ENCODE measurements at places on chromosomes 6 and 20. TPM values are rescaled to one million over a fixed set of nuclear protein-coding genes. Genes with fewer than 3 reads are reported as not detected.

Gene PKIB
- total RNA-seq = 29.3 TPM

DNA sequence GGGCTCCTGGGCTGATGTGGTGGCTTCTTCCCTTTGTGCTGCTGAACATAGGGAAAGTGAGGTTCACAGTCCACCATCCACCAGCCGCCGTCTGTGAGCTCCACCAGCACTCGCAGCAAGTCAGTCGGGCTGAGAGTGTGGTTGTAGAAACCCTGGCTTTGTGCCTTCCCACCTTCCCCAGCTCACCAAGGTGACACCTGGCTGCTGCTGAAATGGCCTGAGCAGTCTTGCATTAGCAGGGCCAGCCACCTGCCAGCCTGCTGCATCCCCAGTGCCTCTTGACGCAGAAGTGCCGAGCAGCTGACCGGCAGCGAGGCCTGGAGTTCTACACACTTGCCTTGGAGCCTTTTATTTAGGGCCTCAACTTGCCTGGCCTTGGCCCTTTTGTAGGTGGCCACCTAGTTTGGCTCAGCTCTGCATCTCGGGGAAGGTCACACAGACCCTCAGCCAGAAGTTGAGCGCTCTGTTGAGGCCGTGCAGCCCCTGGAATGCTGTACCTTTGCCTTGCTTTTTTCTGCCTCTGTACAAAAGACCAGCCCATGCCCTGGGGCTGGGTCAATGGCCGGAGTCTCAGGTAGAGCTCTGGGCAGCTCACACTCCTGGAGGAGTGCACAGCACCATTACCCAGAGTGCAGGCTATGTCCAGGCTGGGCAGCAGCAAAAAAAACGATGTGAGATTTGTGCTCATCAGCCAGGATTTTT, 76.5 kb downstream of the PTPN1 start:
- DNase-seq = no peak

Gene CDH22
- total RNA-seq = not detected

GRCh38 chr6:158284007-158284875, 28.0 kb upstream of the TULP4 start:
- peak; percentile 21 for DNase-seq

DNA sequence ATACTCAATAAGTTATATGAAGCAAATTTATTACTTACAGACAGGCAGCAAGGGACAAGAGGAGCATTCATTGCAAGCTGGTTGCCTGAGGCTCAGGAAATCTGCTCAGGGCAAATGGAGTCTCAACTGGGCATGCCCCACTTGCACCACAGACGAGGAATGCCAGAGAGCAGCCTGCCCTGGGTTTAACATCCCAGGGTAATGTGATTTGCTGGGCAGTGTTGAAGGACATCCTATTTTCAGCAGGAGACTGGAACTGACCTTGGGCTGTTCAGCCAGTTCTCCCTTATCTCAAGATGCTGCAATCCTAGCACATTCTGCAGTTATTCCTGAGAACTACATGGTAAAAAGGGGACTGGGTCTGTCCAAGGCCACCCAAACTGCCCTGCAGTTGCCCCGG, 3.8 kb upstream of the ENTPD6 start:
- no peak for DNase-seq

DNA sequence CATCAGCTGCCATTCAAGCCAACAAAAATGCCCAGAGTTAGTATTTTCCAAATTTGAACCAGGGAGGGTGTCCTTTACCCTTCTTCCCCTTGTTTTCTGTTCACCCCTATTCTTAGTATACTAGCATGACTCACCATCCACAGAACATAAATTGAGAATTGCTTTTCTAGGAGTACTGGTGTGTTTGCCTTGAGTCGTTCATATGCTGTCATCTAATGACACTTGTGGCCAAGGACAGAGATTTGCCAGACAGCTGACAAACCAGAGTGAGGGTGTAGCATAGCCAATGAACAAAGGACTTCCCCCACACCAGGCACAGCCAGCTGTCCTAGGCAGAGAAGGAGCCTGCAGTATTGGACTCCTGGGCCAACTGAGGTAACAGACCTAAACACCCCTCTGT, 62.2 kb downstream of the FILIP1 start:
- peak; percentile 81 for DNase-seq

DNA sequence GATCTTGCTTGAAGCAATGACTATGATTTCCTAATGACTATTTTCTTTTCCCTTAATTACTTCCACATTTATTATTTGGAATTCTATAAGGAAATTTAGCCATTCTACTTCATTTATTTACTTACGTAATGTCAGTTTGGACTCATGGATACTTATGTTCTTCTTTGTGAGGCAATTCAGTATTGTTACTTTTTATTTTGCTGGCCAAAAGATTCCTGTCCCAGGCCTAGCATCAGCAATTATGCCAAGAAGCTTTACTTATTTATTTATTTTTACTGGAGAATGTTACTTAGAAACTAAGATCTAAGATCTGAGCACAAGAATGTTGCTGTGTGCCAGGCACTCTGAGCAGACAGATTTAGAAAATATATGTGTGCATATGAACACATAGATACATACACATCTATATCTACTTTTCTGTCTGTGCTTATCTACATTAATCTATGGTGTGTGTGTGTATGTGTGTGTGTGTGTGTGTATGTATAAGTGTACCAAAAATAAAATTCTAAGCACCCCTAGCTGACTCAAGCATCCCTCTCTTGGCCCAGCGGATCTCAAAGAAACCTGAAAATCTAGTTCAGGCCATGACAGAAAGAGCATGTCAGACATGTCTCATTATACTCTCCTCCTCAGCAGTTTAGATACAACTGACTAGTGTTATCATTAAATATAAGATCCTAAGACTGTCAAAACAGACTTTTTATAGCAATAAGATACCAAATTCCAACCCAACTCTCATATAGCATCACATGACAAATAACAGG, 640.0 kb upstream of the GJE1 start:
- no peak for DNase-seq

GRCh38 chr6:33962246-33963027, 158.6 kb upstream of the MLN start:
- no peak for DNase-seq

Gene ZFP57
- 0.10 TPM for total RNA-seq

Gene ZKSCAN4
- total RNA-seq = 8.1 TPM

Gene SLC17A3
- 5.6 TPM for total RNA-seq

DNA sequence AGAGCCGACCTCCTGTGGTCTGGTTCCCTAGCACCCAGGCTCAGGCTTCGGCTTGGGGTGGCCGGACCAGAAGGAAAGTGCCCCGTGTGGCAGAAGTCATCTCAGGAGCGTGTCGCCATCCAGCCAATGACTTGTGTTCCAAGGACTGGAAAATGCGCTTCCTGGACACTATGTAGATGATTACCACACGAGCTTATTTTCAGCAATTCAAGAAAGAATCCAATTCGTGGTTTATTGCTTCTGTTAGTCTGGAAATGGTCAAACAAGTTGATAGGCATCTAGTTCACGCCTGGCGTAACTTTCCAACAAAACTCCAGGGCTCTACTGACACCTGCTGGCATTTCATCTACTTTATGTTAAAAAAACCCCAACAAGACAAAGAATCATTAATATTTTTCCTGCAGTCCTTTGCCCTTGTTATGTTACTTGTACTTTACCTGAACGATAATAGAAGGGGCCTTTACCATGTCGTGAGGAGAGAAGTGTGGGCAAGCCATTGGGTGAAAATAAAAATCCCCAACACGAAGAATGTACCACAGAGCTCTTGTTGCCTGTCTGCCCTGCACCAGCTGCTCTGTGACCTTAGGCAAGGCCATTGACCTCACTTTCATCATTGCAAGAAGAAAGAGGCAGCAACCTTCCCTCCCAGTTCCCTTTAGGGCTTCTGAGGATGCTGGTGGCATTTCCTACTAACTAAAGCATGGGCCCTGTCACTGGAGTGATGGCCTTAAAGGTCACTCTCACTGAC, 154.7 kb upstream of the LAMP5 start:
- peak; percentile 70 for DNase-seq

- no peak for DNase-seq
Measured at GRCh38 chr6:152474354-152474753, 162.8 kb downstream of the SYNE1 start.

DNA sequence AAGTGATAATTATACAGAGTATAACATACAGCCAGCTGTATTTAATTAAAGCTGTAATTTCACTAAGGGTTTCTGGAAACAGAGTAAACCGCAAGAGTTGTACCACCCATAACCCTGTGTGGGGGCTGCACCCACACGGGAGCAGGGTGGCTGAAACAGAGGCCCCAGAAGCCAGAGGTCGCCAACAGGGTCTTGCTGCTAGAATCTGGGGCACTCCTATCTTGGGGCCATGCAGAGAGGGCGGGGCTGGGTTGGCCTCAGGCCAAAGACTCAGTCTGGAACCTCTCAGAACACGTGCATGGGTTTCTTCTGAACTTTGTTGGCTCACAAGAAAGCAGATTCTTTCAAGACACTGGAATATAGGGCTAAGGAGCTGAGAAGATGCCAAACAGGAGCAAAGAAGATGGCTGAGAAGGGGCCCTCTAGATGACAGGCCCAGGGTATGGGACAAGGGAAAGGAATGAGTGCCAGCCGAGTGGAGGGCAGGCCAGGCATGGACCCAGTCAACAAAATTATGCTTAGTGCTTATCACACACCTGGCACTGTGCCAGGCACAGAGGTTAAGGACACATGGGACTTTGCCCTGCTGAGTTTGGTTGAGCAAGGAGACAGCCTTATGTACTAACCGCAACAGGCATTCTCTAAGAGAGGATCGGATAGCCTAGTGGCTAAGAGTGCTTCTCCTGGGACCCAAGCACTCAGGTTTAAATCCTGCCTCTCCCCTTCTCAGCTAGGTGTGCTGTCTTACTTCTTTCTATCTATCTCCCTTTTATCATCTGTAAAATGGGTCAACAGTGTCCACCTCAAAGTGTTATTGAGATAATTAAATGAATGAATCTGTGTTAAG, 96.6 kb upstream of the FOXP4 start:
- DNase-seq = peak; percentile 67

- DNase-seq = no peak
Measured at GRCh38 chr20:48990467-48990866, 55.6 kb upstream of the CSE1L start.

Gene TPD52L1
- total RNA-seq = 188 TPM

GRCh38 chr6:30719356-30719755, 796 bp upstream of the TUBB start:
- peak; percentile 34 for DNase-seq

- no peak for DNase-seq
Measured at GRCh38 chr20:18650224-18650623, 62.4 kb downstream of the DTD1 start.

DNA sequence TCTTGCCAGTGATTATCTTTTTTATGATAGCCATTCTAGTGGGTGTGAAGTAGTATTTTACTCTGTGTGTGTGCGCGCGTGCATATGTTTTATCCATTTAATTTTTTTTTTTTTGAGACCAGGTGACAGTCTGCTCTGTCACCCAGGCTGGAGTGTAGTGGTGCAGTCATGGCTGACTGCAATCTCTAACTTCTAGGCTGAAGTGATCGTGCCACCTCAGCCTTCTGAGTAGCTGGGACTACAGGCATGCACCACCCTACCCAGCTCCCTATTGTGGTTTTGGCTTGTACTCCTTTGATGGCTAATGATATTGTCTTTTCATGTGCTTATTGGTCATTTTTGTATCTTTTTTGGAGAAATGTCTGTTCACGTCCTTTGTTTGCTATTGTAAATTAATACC, 33.3 kb downstream of the ITCH start:
- DNase-seq = no peak

Gene BIRC7
- not detected for total RNA-seq

DNA sequence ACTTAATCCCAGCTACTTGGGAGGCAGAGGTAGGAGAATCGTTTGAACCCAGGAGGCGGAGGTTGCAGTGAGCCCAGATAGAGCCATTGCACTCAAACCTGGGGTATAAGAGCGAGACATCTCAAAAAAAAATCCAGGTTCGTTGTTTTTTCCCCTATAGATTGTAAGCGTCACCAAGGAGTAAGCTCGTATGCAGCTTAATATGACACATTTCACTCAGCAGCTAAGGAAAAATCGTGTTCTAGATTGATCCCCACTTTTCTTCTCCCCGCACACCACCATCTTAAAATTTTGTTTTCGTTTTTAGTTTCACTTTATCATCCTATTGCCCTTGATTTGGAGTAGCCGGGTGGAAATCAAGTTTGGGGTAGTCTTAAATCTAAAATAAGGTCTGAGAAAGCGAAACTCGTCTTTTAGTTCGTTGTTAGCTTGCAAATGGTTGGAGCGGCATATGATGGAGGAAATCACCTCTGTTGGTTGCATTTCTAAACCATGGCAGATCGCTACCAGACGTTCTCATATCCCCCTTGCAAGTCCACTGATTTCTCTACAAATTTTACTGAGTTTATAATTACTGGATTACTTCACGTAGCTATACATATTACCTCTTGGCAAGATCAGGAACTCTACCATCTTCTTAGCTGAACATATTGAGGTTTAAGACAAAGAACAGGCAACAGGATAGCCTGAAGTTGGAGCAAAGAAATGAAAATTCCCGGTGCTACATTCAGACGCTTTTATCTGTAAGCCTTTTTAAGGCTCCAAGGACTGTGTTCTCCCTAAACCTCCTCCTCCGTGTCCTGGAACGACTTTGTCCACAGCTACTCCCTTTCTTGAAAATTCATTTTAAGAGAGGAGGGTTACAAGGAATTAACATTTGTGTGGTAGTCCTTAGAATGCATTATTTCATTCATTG, 91.1 kb upstream of the BTN3A2 start:
- DNase-seq = no peak

Gene ID1
- 251 TPM for total RNA-seq

DNA sequence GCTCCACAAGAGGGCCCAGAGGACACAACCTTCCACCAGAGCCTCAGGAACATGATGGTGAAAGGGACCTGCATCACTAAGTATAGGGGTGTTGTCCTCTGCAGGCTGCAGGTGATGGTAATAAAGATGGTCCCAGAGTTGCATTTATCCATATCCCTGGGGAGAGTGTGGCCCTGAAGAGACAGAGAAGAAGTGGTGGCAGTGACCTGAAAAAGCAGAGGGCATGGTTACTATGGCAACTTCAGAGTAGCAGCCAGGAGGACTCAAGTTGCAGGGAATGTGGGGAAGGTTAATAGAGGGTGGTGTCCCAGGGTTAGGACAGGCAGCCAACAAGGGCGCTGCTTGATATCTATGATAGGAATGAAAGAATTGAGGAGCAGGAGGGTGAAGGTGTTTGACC, 57.1 kb downstream of the HLA-A start:
- no peak for DNase-seq

- no peak for DNase-seq
Measured at GRCh38 chr6:264626-265025, 27.7 kb upstream of the DUSP22 start.

Gene NRSN2
- total RNA-seq = 77.9 TPM

GRCh38 chr6:11330413-11330760, 97.9 kb upstream of the NEDD9 start:
- DNase-seq = no peak
